Stimulated activated CD4-positive, alpha-beta T cell treated with anti-CD3 and anti-CD28 coated beads, Interleukin-12 subunit alpha, Interleukin-12 subunit beta, amount 100 ng/mL, for 24 hours (primary cell): ENCODE measurements at places on chromosomes 1 and 21.

GRCh38 chr1:226981838-226982237 lies 41.7 kb downstream of the COQ8A start:
- no peak for DNase-seq

DNA sequence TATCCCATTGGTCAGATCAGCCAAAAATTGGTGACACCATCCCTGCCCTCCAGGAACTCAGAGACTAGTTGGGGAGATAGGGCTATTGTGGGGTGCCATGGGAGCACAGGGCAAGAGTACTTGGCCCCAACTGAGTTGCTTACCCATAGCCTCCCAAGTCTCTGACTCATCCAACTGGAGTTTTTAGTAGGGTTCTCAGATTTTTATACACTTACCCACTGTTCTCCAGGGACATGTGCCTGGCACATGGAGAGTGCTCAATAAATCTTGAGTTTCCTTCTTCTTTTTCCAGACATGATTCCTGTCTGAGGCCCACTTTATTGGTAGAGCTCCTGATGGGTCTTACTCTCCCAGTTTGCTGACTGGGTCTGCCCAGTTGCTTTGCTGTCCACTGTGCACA lies 56.7 kb downstream of the OVGP1 start:
- DNase-seq, result no peak

DNA sequence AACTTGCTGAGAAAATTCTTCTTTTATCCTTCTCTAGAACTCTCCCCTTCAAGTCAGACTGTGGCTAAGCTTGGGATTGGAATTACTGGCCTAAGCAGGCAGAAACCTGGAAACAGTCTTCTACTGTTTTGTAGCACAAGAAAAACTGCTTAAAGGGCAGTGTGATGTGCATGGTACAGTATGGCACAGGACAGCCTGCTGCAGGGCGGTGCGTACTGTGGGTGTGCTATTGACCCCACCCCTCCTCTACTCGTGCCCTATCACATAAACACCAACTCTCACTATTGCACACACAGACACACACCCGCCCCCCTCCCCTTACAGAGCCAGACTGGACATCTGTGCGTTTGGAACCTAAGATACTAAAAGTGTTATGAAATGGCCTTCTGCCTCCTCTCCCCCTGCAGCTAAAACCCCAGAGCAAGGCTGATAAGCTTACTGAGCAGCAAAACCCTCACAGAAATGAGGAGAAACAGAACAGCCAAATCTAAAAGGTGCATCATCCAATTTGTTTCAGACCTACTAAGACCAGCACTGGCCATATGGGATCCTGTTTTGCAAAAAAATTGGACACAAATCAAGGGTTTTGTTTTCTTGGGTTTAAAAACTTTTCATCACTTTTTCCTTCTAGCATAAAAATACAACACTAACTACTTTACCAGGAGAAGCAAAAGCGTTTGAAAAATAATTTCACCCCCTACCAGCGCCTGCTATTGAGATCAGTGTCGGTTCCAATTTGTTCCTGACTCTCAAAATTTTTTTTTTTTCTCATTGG lies 355.8 kb upstream of the LYPLAL1 start:
- no peak for DNase-seq

DNA sequence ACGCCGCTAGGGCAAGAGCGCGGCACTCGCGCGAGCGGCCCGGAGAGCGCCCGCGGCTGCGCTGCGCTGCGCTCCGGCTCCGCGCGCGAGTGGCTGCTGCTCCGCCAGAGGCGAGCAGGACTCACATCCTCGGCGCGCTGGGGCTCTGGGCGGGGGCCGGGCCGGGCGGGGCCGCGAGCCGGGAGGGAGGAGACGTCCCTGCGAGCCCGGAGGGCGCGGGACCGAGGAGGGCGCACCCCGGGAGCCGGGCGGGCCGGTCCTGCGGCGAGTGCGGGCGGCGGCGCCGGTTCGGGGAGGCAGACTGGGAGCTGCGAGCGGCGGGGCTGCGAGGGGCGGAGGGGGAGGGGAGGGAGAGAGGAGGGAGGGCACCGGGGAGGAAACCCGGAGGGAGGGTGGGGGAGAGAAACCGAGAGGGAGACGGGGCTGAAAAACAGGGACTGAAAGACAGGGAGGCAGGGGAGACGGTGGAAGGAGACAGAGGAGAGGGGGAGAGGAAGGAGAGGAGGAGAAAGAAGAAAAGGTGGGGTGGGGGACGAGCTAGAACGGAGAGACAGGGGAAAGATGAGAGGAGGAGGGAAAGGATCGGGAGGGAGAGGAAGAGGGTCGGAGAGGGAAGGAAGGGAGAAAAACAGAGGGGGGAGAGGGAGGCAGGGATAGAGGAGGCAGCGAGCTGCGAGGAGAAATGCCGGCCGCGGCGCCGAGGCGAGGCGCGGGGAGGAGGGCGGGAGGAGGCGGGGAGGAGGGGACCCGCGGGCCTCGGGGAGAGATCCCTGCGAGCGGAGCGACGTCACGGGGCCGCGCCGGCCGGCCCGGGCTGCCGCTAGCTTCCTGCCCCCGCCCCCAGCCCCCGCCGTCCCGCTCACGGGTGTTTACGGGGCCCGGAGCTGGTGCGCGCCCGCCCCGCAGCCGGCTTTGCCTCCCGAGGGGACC lies at the start of gene CAMK2N1:
Gene CAMK2N1 (minus strand): TSS at position 684 of the 930 bp plus-strand sequence. CDS start 831 bp downstream, outside the sequence.
- no peak for DNase-seq

DNA sequence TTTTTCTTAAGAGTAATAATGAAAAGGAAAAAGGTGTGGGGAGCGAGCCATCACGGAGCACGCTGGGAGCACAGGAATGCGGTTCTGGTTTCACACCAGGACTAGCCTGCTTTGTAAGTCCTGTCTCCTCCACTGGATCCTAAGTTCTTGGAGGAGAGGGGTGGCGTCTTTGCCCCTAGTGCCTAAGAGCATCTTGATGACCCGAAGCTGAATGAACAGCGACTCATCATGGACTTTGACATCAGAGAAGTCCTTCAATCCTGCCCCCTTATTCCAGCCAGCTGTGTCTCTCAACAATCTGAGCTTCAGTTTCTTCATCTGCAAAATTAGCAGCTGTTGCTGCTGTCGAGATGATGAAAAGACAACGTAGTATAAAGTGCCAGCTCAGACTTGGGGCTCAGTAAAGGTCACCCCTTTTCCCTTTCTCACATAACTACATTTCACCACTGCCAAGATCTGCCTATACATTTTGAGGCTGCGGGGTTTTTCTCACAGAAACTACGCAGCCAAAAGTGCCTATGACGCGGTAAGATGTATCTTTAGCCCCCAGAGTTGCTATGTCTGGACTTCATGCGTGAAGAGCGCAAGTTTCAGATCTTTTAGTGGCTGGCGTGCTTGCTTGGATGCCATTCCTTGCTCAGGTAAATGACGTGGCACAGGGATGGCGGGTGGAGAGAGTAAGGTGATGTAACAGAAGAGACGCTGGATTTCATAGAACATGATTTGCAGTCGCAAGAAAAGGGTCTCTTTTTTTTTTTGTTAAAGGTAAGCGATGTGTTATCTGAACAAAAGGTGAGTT lies 4.9 kb upstream of the PRDM2 start:
- no peak for DNase-seq

- no peak for DNase-seq
Observed at GRCh38 chr1:51463561-51463960, 55.5 kb downstream of the EPS15 start.

DNA sequence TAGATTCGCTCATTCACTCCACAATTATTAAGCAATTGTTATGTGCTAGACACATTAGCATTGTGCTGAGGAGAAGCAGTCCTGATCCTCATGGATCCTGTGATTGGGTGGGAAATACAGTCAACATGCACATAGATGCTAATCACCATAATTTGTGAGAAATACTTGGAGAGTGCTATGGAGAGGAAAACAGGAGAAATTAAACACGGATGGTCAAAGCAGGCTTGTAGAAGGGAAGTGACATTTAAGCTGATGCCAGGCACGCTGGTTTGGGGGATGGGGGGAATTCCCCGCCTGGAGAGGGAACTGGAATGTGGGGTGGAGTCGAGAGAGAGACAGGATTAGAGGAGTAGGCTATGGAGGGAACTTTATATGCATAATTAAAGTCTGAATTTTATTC lies 52.2 kb upstream of the L1TD1 start:
- no peak for DNase-seq

DNA sequence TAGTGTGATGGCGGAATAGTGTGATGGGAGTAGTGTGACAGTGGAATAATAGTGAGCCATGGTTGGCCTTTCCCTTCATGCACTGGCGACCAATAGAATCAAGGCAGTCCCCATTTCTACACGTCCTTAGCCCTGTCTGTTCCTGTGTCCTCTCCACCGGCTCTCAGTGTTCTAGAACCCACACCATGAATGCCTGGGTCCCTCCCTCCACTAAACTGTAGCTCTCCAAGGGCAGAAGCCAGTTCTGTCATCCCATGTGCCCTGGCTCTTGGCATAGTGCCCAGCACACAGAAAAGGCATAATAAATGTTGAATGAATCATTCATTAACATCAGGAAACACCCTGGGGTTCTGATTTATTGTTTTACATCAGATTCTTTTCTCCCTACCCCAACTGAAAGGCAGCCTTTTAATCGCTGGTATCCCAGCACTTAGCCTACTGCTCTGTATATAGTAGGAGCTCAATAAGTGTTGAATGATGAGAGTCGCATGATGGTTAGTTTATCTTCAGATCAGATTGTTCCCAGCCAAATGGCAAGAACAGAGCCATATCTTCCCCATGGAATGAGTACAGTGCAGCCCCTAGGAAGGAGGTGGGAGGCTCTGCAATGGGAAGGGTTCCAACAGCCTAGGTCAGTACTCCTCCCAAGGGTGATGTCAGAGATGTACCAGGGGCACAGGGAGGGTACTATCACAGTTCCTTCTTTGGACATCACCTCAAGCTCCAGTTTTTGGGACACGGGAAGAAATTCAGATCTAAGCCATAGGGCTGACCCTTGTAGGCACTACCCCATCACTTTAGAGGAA lies 325.7 kb downstream of the HHAT start:
- DNase-seq, result no peak

DNA sequence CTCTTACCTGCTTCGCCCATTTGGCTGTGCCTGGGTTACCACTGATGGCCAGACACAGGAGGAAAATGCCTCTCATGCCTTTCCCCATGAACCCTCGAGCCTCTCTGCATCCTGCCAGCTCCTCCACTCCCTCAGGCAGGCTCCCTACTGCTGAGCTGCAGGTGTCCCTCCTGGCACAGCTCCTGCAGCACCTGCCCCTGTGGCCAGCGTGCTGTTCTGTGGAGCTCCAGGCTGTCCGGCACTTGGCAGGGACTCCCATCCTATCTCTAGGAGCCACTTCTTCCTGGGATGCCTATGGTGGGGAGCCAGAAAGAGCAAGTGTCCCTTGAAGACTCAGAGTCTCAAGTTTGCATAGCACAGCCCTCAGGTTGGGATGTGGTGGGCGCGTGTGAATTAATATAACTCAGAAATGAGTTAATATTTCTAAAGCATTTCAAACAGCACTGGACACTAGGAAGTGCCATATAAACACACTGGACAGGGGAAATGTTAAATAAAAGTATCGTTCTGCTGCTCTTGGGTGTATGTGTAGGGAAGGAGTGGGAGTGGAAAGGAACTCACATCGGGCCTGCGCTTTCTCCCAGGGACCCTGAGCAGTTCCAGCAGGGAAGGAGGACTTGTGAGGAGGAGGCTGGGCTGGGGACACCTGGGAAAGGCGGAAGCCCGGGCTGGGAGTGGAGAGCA lies 2.7 kb downstream of the LRRC71 start:
- DNase-seq, result no peak

DNA sequence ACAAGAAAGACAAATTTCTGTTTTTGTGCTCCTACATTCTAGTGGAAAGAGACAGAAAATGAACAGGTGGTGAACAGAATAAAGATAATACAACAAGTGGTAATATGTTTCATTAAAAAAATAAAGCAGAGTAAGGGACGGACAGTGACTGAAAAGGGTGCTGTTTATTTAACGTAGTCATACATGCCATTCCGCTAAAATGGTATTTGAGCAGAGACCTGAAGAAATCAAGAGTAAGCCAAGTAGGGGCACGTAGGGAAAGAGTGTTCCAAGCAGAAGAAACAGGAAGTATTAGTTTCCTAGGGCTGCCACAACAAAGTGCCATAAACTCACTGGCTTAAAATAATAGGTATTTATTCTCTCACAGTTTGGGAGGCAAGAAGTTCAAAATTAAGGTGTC lies 65.6 kb upstream of the KCTD3 start:
- no peak for DNase-seq

GRCh38 chr1:201531551-201532425 lies 7.1 kb upstream of the NAV1 start:
- DNase-seq, result no peak

DNA sequence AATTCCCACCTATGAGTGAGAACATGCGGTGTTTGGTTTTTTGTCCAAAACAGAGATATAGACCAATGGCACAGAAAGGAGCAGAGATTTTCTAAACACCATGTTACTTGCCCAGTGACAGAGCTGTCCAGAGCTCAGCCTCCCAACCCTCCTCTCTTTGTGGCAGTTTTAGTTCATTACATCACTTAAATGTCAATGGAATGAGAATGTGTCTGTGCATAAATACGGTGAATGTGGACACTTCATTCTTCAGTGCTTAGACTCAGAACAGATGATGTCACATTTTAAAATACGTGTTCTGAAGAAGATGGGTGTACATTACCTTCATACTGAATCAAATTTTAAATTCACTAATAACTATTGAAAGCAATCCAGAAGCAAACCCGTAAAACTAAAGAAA lies 374.9 kb downstream of the DSCAM start:
- no peak for DNase-seq

- no peak for DNase-seq
Observed at GRCh38 chr1:54151013-54151412, 1.8 kb downstream of the CDCP2 start.

DNA sequence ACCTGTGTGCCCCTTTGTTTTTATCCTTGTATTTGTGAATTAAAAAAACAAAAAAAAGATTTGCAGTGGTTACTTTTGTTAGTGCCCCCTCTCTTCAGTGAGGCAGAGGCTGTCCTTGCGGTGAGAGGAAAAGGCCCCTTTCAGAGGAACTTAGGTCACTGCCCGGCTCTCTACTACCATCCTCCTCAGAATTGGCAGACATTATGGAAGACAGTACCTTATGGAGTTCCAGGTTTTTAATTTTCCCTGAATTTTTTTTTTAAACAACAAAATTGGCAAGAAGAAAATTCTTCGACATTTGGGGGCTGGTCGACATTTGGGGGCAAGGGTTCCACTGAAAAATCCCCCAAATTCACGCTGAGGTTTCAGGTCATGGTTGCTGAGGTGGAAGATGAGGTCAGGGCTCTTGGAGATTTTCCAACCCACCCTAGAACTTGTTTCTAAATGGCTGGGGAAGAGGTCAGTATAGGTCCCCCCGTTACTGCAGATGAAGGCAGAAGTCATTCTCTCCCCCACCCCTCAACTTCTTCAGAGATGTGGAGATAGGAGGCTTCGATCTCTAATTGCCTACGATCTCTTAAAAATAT lies 5.3 kb downstream of the RXFP4 start:
- DNase-seq, result no peak

- DNase-seq, result no peak
Observed at GRCh38 chr1:198113342-198113750, 43.5 kb upstream of the NEK7 start.

DNA sequence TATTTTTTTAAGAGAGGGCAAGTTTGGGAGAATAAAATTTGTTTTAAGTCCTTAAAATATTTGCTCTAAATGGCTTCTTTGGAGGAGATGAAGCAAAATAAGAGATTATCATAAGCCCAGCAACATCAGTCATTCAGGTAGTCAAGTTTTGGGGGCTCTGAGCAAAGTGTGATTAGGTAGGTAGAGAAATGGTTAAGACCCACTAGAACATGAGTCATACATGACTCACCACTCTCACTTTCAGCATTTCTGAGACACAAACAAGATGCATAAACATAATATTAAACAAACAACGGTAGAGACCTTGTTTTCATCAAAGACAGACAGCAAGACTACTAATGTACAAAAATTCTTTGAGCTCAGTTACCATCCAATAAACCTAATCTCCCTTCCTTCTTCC lies 272.2 kb downstream of the LMO4 start:
- no peak for DNase-seq
